ENCODE measurements at places on chromosomes 4 and X.

DNA sequence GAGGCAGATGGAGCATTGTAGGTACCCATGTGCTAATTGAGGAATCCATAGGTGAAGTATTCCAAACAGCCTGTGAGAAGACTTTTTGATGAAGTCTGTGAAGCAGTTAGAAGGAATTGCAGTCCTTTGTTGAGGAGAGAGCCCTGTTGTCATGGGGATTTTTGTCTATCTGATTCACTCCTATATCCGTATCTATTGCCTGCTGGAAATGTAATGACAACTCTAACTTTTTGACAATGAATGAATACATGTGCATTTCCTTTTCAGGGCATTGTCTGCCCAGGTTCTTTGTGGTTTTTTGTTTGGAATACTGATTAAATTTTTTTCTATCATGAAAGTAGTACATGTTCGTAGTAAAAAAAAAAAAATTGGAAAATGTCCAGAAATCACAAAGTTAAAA, 31.1 kb downstream of the STK32B start:
- H3K4me3 ChIP-seq, result no peak overlapping the region
- no peak for DNase-seq
- H3K4me1 ChIP-seq, result no peaks in the 10 kb centered on the region
- no peaks in the 10 kb centered on the region for H3K27me3 ChIP-seq
- no peaks in the 10 kb centered on the region for H3K36me3 ChIP-seq
- H3K27ac ChIP-seq, result no peak overlapping the region

DNA sequence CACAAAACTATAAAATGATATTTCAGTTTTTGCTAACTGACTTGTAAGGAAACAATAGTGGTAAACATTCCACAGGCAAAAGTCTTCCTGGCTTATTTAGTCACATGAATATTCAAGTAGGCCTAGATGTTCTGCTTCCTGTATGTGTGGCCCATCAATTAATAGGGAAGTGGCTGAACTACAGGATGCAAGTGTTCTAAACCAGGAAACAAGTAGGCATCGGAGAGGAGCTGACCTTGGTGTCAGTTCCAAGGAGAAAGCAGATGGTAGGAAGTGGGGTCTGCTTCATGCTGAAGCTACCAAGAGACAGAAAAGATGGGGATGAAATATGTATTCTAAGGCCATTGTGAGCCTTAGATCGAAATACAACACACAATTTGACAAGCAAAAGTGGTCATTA, 149.7 kb downstream of the ANTXR2 start:
- H3K36me3 ChIP-seq, result no peaks in the 10 kb centered on the region
- DNase-seq, result no peak
- no peak overlapping the region for H3K27ac ChIP-seq
- no peaks in the 10 kb centered on the region for H3K4me1 ChIP-seq
- no peaks in the 10 kb centered on the region for H3K27me3 ChIP-seq
- H3K4me3 ChIP-seq, result no peak overlapping the region

- DNase-seq, result no peak
- no peaks in the 10 kb centered on the region for H3K4me1 ChIP-seq
- no peak overlapping the region for H3K27ac ChIP-seq
- no peaks in the 10 kb centered on the region for H3K27me3 ChIP-seq
- no peak overlapping the region for H3K4me3 ChIP-seq
Measured at GRCh38 chrX:39725928-39726619, 371.7 kb downstream of the BCOR start.

DNA sequence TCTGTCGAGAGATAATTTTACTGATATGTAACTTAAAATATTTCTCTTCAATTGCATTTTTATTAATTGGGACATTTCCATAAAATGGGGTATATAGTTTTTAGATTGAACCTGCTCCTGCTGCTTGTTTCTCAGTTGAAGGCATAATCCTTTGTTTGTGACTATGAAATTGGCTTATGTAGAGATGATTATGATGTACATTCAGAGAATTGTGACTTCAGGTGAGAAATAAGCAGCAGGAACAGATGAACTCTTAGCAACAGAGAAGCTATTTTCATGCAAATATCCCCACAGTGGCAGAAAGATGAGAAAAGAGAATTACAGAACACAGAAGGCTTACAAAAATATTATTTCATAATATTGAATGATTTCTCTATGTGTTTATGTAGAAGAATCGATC, 1499.5 kb upstream of the ADGRL3 start:
- no peaks in the 10 kb centered on the region for H3K36me3 ChIP-seq
- no peak for DNase-seq
- H3K4me1 ChIP-seq, result no peaks in the 10 kb centered on the region
- no peak overlapping the region for H3K27ac ChIP-seq

DNA sequence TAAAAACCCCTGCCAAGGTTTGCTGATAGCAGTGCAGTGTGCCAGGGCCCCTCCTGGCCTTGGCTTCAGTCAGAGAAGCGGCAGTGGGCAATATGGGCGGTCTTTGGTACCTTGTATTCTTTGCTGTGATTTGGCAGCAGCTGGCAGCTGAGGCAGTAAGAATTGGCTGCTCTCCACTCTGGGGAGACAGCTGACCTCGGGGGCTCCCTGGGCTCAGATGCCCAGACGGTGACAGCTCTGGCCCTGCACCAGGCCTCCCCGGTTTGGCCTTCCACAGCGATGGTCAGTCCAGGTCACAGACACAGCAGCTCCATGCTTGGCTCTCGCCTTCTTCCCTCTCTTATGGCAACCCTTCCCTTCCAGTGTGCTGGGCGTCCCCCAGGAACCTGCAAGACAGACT, 330.9 kb downstream of the BCOR start:
- no peak for DNase-seq
- no peak overlapping the region for H3K27ac ChIP-seq
- H3K4me1 ChIP-seq, result no peaks in the 10 kb centered on the region
- no peaks in the 10 kb centered on the region for H3K36me3 ChIP-seq
- H3K4me3 ChIP-seq, result no peak overlapping the region

DNA sequence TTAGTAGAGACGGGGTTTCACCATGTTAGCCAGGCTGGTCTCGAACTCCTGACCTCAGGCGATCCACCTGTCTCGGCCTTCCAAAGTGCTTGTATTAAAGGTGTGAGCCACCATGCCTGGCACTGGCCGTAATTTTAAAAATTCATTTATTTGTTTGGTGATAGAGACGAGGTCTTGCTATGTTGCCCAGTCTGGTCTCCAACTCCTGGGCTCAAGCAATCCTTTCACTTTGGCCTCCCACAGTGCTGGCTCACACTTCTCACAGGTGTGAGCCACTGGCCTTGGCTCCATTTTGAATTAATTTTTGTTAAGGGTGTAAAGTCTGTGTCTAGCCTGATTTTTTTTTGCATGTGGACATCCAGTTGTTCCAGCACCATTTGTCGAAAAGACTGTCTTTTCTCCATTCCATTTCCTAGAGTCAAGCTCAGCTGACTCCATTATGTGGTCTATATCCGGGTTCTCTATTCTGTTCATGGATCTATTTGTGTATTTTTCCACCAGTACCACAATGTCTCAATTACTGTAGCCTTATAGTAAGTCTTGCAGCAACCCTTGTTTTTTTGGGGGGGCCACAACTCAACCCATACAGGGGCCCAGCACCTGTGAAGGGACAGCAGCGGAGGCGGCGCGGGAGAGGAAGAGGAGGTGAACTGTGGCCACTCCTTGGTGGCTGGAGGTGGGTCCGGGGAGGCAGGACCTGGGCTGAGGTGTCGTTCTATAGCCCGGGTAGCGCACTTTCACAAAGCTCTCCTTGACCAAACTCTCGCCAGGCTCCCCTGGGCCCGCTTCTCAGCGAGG, 1.5 kb upstream of the NSD2 start:
- H3K36me3 ChIP-seq, result no peaks in the 10 kb centered on the region
- no peak overlapping the region for H3K4me3 ChIP-seq
- peak overlapping the region; percentile 100 for H3K27ac ChIP-seq
- H3K27me3 ChIP-seq, result no peaks in the 10 kb centered on the region
- no peak for DNase-seq
- no peaks in the 10 kb centered on the region for H3K4me1 ChIP-seq

- peaks cover 9% of the 10 kb centered on the region for H3K4me1 ChIP-seq
- H3K36me3 ChIP-seq, result no peaks in the 10 kb centered on the region
- no peak overlapping the region for H3K4me3 ChIP-seq
- H3K27me3 ChIP-seq, result no peaks in the 10 kb centered on the region
Measured at GRCh38 chr4:101355767-101356702, 8.7 kb upstream of the PPP3CA start.

DNA sequence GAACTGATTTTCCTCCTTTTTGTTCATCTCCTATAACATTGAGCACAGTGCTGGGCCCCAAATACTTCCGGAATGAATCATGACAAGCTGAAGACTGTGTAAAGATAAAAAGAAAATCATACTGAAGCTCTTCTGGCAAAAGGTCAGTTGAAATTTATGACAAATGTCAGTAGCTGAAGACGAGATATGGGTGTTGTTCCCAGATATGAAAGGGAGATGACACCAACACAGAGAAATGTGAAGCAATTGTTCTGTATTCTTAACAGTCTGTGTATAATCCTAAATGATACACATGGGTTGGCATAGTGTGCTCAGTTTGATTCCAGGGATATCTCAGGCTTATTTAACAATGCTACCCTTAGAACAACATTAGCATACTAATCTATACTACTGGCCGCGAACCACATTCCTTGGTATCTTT, 170.5 kb upstream of the PITX2 start:
- DNase-seq, result no peak
- no peaks in the 10 kb centered on the region for H3K36me3 ChIP-seq
- H3K4me1 ChIP-seq, result no peaks in the 10 kb centered on the region
- H3K4me3 ChIP-seq, result no peak overlapping the region
- no peak overlapping the region for H3K27ac ChIP-seq
- no peaks in the 10 kb centered on the region for H3K27me3 ChIP-seq

DNA sequence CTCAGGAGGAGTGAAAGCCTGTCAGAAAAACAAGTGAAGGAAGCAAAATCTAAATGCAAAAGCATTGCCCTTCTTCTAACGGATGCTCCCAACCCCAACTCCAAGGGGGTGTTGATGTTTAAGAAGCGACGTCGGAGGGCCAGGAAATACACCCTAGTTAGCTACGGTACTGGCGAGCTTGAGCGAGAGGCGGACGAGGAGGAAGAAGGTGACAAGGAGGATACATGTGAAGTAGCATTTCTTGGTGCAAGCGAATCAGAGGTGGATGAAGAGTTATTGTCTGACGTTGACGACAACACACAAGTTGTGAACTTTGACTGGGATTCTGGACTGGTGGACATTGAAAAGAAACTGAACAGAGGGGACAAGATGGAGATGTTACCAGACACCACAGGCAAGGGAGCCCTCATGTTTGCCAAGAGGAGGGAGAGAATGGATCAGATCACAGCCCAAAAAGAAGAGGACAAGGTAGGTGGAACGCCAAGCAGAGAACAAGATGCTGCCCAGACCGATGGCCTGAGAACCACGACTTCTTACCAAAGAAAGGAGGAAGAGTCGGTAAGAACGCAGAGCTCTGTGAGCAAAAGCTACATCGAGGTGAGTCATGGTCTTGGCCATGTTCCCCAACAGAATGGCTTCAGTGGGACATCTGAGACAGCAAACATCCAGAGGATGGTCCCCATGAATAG, 105.6 kb upstream of the MYOZ2 start:
- no peaks in the 10 kb centered on the region for H3K27me3 ChIP-seq
- no peaks in the 10 kb centered on the region for H3K4me1 ChIP-seq
- no peak overlapping the region for H3K4me3 ChIP-seq
- H3K36me3 ChIP-seq, result no peaks in the 10 kb centered on the region
- no peak overlapping the region for H3K27ac ChIP-seq

DNA sequence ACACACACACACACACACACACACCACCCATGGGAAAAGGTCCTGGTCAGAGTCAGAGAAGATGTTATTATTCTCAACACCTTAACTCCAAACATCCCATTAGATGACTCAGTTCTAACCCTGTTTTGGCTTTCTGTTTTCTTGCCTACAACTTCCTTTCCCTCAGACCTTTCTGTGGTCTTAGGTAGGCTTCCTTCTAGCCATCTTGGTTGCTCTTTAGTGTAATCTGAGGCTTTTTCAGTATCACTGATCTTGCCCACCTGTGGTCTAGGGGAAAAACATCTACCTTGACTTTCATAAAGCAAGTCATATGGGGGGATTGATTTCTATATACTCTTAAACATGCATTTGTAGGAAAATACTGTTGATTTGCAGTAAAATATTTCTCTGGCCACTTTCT, 56.9 kb downstream of the ATG4A start:
- H3K27ac ChIP-seq, result no peak overlapping the region
- H3K36me3 ChIP-seq, result peaks cover 4% of the 10 kb centered on the region
- H3K27me3 ChIP-seq, result no peaks in the 10 kb centered on the region
- no peak for DNase-seq
- H3K4me1 ChIP-seq, result no peaks in the 10 kb centered on the region

GRCh38 chr4:87912164-87913004, 63.1 kb upstream of the SPP1 start:
- peaks cover 4% of the 10 kb centered on the region for H3K4me1 ChIP-seq
- peak; percentile 16 for DNase-seq

DNA sequence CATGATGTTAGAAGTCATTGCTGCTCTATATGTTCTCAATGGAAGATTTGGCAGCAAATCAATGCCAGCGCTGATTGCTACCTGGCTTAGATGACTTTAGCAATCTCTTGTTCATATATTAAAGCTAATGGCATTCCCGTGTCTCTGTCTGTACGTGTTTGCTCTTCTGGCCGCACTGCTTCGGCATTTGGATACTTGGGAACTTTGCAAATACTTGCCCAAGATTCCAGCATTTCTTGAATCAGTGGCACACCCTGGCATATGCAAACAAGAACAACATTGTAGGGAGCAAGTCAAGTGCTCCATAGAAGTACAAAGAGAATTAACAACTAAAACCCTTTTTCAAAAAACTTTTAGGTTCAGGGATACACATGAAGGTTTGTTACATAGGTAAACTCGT, 128.9 kb upstream of the TMEM164 start:
- H3K4me3 ChIP-seq, result no peak overlapping the region
- no peak for DNase-seq
- no peaks in the 10 kb centered on the region for H3K27me3 ChIP-seq
- no peaks in the 10 kb centered on the region for H3K4me1 ChIP-seq
- no peak overlapping the region for H3K27ac ChIP-seq
- H3K36me3 ChIP-seq, result no peaks in the 10 kb centered on the region

- H3K27ac ChIP-seq, result no peak overlapping the region
- H3K4me3 ChIP-seq, result no peak overlapping the region
- DNase-seq, result no peak
- no peaks in the 10 kb centered on the region for H3K36me3 ChIP-seq
- H3K27me3 ChIP-seq, result no peaks in the 10 kb centered on the region
- H3K4me1 ChIP-seq, result no peaks in the 10 kb centered on the region
Measured at GRCh38 chr4:97300561-97300960, 842.7 kb downstream of the STPG2 start.

GRCh38 chrX:115259238-115259875, 25.5 kb upstream of the LRCH2 start:
- no peak for DNase-seq
- no peaks in the 10 kb centered on the region for H3K36me3 ChIP-seq

DNA sequence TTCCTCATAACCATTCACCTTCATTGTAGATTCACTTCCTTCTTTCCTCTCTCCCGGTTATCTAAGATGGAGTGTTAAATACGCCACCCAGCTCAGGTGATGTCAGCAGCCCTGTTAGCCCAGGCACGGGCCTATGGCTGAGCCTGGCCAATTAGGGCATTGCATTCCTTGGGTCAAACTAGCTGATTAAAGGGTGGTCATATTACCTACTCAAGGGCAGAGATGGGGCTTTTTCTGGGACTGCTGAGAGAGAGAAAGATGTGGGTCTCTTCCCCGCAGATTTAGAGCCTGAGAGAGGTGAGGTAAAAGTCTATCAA, 39.9 kb upstream of the AFAP1 start:
- H3K27ac ChIP-seq, result peak overlapping the region; percentile 87
- H3K4me1 ChIP-seq, result no peaks in the 10 kb centered on the region
- DNase-seq, result no peak
